ENCODE measurements at places on chromosomes 7 and 10.

GRCh38 chr7:156360835-156361234, 279.7 kb upstream of the RNF32 start:
- no peak for DNase-seq

DNA sequence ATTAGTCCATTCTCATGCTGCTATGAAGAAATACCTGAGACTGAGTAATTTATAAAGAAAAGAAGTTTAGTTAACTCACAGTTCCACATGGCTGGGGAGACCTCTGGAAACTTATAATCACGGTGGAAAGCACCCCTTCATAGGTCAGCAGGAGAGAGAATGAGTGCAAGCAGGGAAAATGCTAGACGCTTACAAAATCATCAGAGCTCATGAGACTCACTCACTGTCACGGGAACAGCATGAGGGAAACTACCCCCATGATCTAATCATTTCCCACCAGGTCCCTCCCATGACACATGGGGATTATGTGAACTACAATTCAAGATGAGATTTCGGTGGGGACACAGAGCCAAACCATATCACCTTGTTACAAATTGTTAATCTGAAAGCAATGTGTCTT, 15.8 kb downstream of the TAS2R39 start:
- no peak for DNase-seq

GRCh38 chr7:117480978-117481377, 1.2 kb downstream of the CFTR start:
- DNase-seq = no peak

- DNase-seq = no peak
Observed at GRCh38 chr7:88396295-88396947, 89.7 kb upstream of the STEAP4 start.

DNA sequence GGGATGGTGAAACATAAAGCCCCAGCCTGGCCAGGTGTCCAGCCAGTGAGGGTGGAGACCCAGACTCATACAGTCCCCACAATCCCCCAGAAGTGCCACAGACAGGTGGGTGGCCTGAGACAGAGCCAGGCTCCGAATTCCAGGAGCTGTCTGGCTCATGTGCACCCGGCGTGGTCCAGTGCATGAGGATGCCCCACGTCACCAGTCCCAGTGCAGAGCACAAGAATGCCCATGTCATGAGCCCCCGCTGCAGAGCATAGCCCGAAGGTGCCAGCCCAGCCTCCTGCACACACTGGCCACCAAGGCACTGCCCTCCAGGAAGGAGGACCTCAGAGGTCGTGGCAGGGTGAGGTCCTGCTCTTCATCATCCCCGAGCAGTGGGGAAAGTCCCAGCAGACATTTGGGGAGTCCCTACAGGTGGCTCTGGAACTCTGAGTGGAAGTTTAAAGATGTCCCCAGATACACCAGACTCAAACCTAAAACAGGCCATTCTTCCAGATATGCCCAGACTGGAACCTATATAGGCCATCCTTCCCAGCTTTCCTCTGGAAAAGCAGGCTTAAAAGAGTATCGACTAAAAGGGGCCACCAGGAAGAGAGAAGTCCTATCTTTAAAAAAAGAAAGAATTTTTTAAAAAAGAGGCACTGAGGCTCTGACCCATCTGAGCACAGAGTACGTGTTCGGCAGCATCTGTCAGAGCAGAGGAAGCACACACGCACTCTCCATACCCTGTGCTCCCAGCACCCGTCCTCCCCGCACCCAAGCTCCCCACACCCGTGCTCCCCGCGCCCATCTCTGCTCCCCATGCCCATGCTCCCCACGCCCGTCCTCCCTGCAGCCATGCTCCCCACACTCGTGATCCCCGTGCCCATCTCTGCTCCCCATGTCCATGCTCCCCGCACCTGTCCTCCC, 11.5 kb downstream of the DIP2C start:
- no peak for DNase-seq

DNA sequence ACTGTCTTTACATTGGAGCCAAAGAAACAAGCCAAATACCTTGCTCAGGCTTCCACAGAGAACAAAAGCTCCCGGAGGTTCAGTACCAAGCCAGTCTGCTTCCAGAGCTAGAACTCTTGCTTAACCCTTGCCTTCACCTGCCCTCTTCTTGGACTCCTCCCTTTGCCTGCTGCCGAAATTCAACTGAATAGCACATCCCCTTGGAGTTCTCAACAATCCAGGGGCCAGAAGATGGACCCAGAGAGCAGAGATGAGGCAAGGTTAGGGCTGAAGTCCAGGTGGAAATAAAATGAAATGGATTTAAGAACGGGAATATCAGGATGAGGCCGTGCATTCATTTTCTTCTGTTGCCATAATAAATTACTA, 876 bp upstream of the PIK3AP1 start:
- DNase-seq = no peak

GRCh38 chr7:151456782-151457181, 16.8 kb upstream of the CRYGN start:
- DNase-seq = no peak
